ENCODE measurements at places on chromosomes 2 and 18. TPM values are rescaled to one million over a fixed set of nuclear protein-coding genes. Genes with fewer than 3 reads are reported as not detected.

DNA sequence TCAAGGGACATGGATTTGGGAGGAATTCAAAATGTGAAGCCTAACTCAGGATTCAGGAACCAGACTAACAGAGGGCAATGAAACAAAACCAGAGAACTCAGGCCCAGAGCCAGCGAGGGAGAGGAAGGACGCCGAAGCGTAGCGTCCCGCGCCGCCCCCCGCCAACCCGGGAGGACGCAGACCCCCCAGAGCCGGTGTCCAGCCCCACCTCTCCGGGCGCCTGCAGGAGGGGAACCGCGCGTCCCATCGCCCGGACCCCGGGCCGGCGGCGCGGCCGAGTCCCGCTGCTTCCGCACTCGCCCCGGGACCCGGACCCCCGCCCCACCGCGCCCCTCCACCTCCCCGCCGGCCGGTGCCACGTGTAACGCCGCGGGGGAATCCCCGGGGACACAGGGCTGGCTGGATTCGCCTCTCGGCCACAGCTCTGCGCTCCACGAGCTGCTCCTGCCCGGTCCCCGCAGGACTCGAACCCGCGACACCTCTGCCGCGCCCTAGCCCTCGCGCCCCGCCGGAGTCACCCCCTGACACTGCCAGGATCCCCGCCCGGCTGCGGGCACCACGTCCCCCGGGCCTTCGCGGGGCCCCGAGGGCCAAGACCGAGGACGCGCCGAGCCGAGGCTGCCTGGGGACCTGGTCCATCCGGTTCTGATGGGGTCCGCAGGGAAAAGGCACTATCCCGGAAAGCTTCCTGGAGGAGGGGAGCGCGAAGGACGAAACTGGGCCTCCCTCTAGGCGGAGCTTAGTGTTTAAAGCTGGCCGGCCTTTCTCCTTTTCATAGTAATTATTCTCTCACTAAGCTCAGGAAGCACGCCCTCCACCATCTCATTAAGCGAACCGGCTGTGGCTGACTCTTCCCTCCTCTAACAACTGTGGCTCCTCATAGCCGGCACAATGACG, 40.4 kb upstream of the FAM124B start:
- H3K4me3 ChIP-seq = peak overlapping the region; percentile 73
- peak overlapping the region; percentile 83 for H3K27ac ChIP-seq
- H3K4me1 ChIP-seq = peaks cover 31% of the 10 kb centered on the region
- H3K27me3 ChIP-seq = no peaks in the 10 kb centered on the region

- no peak overlapping the region for H3K4me3 ChIP-seq
- H3K4me1 ChIP-seq = no peaks in the 10 kb centered on the region
- DNase-seq = no peak
- H3K27ac ChIP-seq = no peak overlapping the region
- peaks cover 70% of the 10 kb centered on the region for H3K27me3 ChIP-seq
Measured at GRCh38 chr18:389658-390357, 110.7 kb downstream of the COLEC12 start.

- peaks cover 9% of the 10 kb centered on the region for H3K4me1 ChIP-seq
- H3K27me3 ChIP-seq = peaks cover 5% of the 10 kb centered on the region
- H3K27ac ChIP-seq = no peak overlapping the region
- H3K4me3 ChIP-seq = no peak overlapping the region
- no peak for DNase-seq
Measured at GRCh38 chr18:9986156-9986930, 72.5 kb downstream of the VAPA start.

GRCh38 chr18:10919851-10920250, 229.5 kb downstream of the PIEZO2 start:
- no peak overlapping the region for H3K27ac ChIP-seq
- no peaks in the 10 kb centered on the region for H3K27me3 ChIP-seq
- peaks cover 10% of the 10 kb centered on the region for H3K4me1 ChIP-seq
- no peak overlapping the region for H3K4me3 ChIP-seq
- H3K36me3 ChIP-seq = no peaks in the 10 kb centered on the region

- H3K27ac ChIP-seq = no peak overlapping the region
- peak; percentile 74 for DNase-seq
- no peaks in the 10 kb centered on the region for H3K36me3 ChIP-seq
- peaks cover 9% of the 10 kb centered on the region for H3K4me1 ChIP-seq
- peak overlapping the region; percentile 43 for H3K4me3 ChIP-seq
Measured at GRCh38 chr2:106582148-106583143, 95.3 kb downstream of the CD8B2 start.

DNA sequence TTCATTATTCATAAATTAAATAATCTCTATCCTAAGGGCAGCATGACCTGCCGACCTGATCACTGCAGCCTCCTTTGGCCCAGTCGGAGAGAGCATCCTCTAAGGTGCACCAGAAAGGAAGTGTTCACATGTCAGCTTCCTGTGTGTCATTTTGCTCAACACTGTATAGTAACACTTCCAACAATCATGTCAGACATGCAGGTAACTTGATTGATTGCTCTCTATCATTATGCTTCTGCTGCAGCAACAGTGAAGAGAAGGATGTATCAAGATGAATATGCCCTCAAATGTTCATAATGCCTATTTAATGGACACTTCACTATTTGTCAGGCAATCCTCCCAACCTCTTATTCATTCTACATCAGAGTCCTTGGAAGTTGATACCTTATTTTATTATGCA, 332.3 kb downstream of the CDH7 start:
- no peak overlapping the region for H3K4me3 ChIP-seq
- H3K27ac ChIP-seq = no peak overlapping the region
- H3K27me3 ChIP-seq = no peaks in the 10 kb centered on the region
- H3K4me1 ChIP-seq = no peaks in the 10 kb centered on the region

DNA sequence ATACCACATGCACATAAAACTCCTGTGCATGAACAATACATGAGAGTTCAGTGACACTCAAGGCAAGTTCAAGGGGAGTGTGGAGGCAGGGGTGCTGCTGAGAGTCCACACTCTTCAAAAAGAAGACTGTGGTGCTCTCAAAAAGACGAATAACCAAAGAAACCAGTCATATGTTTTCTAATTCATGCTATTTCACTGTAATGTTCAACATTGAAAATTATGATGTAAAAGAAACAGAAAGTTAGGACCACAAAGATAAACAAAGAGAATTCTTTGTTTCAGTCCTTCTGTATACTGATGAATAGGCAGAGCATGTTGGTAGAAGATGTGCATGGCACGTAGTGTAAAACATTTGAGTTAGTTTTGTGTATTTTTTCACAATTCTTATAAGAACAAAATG, 864.2 kb upstream of the LRATD1 start:
- H3K4me1 ChIP-seq = no peaks in the 10 kb centered on the region
- no peak for DNase-seq
- no peaks in the 10 kb centered on the region for H3K36me3 ChIP-seq
- no peak overlapping the region for H3K4me3 ChIP-seq
- H3K27me3 ChIP-seq = no peaks in the 10 kb centered on the region

GRCh38 chr2:46574457-46575355, 95.3 kb downstream of the TMEM247 start:
- H3K36me3 ChIP-seq = no peaks in the 10 kb centered on the region
- no peak overlapping the region for H3K4me3 ChIP-seq
- no peaks in the 10 kb centered on the region for H3K4me1 ChIP-seq
- H3K27ac ChIP-seq = no peak overlapping the region
- DNase-seq = no peak

DNA sequence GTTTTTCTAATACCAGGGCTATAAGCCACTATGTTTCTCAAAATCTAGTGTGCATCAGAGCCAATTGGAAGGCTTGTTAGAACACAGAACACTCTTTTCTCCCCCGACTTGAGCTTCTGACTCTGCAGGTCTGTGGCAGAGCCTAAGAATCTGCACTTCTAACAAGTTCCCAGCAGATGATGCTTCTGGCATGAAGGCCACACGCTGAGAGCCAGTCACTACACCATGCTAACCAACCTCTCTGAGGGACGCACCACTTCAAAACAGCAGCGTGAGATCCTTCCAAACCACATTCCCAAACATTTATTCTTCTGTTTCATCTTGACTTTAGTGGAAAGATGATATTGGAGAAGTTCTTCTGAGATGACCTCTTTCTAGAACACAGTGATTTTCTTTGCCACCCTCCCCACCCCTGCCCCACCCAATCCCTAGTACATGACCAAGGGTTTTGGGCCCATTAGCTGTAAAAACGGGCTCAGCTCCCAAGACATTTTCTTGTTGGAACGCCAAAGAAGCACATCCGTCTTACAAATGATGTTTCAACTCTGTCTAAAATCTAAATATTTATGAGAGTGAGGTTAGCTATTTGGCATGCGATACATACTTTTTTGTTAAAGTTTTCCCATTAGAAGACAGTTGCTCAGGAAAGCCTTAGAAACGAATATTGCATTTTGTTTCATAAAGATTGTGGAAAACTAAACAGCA, 391.9 kb downstream of the TMEM182 start:
- H3K27ac ChIP-seq = no peak overlapping the region
- H3K4me1 ChIP-seq = no peaks in the 10 kb centered on the region
- H3K4me3 ChIP-seq = no peak overlapping the region
- H3K36me3 ChIP-seq = no peaks in the 10 kb centered on the region

DNA sequence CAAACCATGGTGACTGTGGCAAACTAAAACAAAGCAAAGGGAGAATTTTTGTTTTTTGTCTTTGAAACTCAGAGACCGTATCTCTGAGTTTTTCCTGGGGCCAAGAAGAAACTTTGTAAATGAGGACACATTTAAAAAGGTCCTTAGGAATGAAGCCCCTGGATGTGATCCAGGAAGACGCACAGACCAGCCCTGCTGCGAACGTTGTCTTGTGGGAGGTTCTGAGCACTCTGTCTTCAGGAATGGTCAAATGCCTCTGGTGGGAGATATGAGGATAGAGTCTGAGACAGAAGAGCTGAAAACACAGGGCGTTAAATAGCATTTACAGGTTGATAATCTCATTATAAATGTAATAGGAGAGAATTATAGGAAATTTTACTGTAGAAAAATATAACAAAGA, 893.5 kb upstream of the KLHL29 start:
- no peaks in the 10 kb centered on the region for H3K4me1 ChIP-seq
- no peak overlapping the region for H3K27ac ChIP-seq
- H3K27me3 ChIP-seq = no peaks in the 10 kb centered on the region
- H3K4me3 ChIP-seq = no peak overlapping the region

DNA sequence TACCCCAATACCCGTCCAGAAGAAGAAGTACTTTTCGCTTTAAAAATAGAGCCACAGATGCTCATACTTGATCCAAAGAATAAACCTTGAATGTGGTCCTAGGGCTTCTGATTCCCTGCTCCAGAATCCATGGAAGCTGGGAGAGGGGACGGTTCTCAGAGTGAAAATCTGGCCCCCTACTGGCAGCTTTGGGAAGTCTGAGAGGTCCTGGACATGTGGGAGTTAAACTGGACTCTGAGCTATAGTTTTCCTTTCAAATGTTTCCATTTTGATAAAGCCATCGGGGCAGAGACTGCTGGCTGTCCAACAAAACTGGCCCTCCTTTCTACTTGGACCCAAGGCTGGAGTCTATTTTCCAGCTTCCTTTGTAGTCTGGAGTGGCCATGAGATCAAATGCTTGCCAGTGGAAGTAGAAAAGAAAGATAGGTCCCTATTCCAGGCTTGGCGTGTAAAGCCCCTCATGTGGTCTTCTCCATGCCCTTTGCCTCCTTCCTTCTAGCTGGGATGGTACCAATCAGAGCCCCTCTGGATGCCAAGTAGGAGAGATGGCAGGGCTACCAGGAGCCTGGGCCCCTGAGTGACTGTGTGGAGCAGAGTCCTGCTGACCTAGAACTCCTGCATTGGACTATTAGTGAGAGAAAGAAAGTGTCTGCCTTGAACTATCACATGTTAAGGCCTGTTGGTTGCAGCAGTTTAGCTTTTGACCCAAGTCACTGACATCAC, 37.7 kb upstream of the TBC1D8 start:
- DNase-seq = peak; percentile 36
- H3K4me3 ChIP-seq = no peak overlapping the region
- no peak overlapping the region for H3K27ac ChIP-seq
- H3K4me1 ChIP-seq = no peaks in the 10 kb centered on the region
- no peaks in the 10 kb centered on the region for H3K27me3 ChIP-seq

GRCh38 chr2:114450639-114451038, 8.2 kb downstream of the DPP10 start:
- no peak for DNase-seq
- H3K36me3 ChIP-seq = no peaks in the 10 kb centered on the region
- no peaks in the 10 kb centered on the region for H3K27me3 ChIP-seq
- H3K4me3 ChIP-seq = no peak overlapping the region
- H3K27ac ChIP-seq = no peak overlapping the region

DNA sequence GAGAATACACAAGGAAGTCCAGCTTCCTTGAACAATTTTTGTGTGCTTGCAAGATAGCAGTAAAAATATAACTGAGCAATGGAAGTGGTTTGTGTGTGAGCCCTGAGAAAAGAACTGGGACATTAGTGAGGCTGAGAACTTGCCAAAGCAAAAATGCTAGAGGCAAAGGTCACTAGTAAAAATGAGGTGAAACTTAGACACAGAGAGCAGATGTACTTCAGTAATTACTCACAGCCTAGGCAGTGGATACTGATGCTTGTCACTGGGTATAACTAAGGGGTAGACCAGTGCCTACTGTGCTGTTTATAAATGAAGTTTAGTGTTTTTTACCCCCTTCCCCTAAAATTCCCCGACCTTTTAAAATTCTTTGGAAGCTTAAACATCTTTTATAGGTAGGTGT, 450.1 kb downstream of the LPIN1 start:
- no peaks in the 10 kb centered on the region for H3K4me1 ChIP-seq
- H3K27ac ChIP-seq = no peak overlapping the region
- H3K36me3 ChIP-seq = no peaks in the 10 kb centered on the region
- no peak for DNase-seq
- H3K27me3 ChIP-seq = peaks cover 35% of the 10 kb centered on the region
- H3K4me3 ChIP-seq = no peak overlapping the region

GRCh38 chr2:136766073-136766404, 694 bp downstream of the THSD7B start:
- no peaks in the 10 kb centered on the region for H3K27me3 ChIP-seq
- no peak overlapping the region for H3K27ac ChIP-seq
- H3K4me3 ChIP-seq = no peak overlapping the region
- no peak for DNase-seq
- H3K4me1 ChIP-seq = no peaks in the 10 kb centered on the region
- no peaks in the 10 kb centered on the region for H3K36me3 ChIP-seq

GALNT14 gene
- 61.9 TPM for total RNA-seq

IL1RL1 gene
- total RNA-seq = not detected

KIF1A gene
- 280 TPM for total RNA-seq

REG1B gene
- not detected for total RNA-seq
